Upper lobe of right lung (tissue), 1 donor: ENCODE measurements at places on chromosomes 3 and 15. TPM values are rescaled to one million over a fixed set of nuclear protein-coding genes. Genes with fewer than 3 reads are reported as not detected.
A peak's percentile ranks its signal among the peaks of the same experiment; 100 is the strongest.

The MRAS gene
- 79.4 TPM for total RNA-seq

DNA sequence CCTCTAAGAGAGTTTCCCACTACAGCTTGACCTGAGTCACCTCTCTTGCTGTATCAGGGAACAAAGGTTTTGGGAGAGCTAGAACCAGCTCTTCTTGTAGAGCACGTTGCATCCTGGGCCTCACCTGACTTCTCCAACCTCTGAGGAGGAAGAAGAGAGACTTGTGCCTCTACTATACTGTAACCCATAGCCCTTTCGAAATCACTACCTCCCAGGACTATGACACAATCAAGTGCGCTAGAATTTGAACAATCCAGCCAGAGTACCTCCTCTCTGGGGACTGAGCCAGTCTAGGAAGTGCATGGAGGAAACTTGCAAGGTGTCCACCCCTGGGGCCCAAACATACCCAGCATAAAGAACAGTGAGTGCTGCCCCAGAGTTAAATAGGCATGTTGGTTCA lies 192.8 kb upstream of the BHLHE40 start:
- no peak overlapping the region for H3K4me3 ChIP-seq
- no peak for DNase-seq
- H3K4me1 ChIP-seq, result no peaks in the 10 kb centered on the region
- peaks cover 64% of the 10 kb centered on the region for H3K36me3 ChIP-seq
- H3K27me3 ChIP-seq, result no peaks in the 10 kb centered on the region

The CDC25A gene
- total RNA-seq, result 0.90 TPM

DNA sequence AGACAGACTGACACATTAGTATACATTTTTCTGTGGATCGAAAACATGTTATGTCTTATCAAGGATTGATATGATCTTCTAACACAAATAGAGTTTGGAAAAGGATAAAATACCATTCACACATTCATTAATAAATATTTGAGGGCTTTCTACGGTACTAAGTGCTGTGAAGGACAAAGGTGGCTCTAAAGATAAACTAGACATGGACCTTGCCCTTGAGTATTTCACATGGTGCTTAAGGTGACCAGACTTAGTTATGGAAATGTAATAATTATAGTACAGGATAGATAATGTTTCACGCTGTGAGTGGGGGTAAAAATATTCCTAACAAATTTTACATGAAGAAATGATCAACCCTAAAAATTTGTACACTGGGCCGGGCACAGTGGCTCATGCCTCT lies 3.8 kb upstream of the RAP2B start:
- no peak overlapping the region for H3K4me3 ChIP-seq
- DNase-seq, result no peak
- H3K4me1 ChIP-seq, result no peaks in the 10 kb centered on the region

The RBPMS2 gene
- total RNA-seq, result 4.5 TPM

DNA sequence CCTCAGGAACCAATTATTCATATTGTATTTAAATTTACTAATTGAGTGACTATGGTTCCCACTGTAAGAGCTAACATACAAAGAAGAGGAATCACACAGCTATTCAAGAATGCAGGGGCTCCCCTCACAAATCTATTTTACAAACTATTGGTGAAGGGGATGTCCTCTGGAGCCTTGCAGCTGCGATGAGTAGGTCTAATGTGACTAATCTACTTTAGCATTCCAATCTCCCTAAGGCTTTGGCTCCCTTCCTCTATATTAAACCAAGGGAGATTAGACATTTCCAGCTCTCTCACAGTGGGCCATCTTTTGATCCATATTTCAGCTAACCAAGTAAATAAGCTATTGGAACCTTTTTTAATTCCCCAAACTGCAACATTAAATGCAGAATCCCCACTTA lies 514.2 kb upstream of the BCHE start:
- H3K4me1 ChIP-seq, result no peaks in the 10 kb centered on the region
- H3K36me3 ChIP-seq, result no peaks in the 10 kb centered on the region
- H3K27me3 ChIP-seq, result no peaks in the 10 kb centered on the region
- DNase-seq, result no peak
- no peak overlapping the region for H3K27ac ChIP-seq

- DNase-seq, result no peak
- H3K36me3 ChIP-seq, result no peaks in the 10 kb centered on the region
- no peak overlapping the region for H3K27ac ChIP-seq
- H3K4me3 ChIP-seq, result no peak overlapping the region
- H3K4me1 ChIP-seq, result peaks cover 20% of the 10 kb centered on the region
- H3K27me3 ChIP-seq, result no peaks in the 10 kb centered on the region
Observed at GRCh38 chr3:45054196-45054857, 28.2 kb downstream of the CLEC3B start.

DNA sequence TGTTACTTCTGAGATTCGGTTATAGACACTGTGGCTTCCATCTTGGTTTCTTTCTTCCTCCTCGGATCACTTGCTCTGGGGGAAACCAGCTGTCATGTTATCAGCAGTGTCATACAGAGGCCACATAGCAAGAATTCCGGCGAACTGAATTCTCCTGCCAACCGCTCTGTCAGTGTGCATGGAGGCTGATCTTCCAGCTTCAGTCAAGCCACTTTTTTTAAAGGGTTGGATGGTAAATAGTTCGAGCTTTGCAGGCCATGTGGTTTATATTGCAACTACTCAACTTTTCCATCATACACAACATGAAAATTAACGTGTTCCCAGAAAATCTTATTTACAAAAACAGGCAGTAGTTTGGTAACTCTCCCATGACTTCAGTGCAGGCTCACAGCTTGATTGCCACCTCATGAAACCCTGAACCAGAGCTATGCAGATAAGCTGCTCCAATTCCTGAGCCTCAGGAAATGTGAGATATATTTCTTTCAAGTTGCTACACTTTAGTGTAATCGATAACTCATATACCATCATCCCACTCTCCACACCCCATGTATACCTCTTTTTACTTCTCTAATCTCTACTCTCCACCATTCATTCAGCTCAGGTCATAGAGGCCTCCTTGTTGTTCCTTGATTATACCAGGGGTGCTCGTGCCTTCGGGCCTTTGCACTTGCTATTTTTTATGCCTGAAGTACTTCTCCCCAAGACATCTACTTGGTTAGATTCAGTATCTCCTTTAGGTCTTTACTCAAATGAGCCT lies 7.2 kb downstream of the RPL22L1 start:
- H3K36me3 ChIP-seq, result peaks cover 30% of the 10 kb centered on the region
- no peaks in the 10 kb centered on the region for H3K27me3 ChIP-seq
- H3K4me1 ChIP-seq, result peaks cover 12% of the 10 kb centered on the region
- H3K27ac ChIP-seq, result peak overlapping the region; percentile 15
- DNase-seq, result no peak
- H3K4me3 ChIP-seq, result no peak overlapping the region

DNA sequence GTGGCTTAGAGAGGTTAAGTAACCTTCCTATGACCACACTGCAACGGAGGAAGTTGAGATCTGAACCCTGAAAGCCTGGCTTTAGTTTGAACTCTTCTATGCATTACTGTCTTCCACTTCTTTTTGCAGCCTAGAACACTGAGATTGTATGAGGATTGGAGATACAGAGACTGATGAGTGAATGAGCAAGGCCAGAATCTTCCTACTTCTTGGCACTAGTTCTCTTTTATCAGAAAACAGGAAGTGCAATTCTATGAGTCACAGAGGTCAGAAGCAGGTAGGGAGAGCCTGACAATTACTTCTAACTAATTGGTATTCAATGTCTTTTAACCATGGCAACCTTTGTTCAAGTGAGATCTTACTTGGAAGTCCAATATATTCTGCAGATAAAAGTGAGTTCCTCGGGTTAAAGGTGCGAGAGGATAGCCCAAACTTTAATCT lies 219.0 kb downstream of the SHQ1 start:
- H3K4me3 ChIP-seq, result no peak overlapping the region
- H3K27ac ChIP-seq, result no peak overlapping the region
- H3K4me1 ChIP-seq, result no peaks in the 10 kb centered on the region
- no peaks in the 10 kb centered on the region for H3K36me3 ChIP-seq
- DNase-seq, result no peak

- no peaks in the 10 kb centered on the region for H3K4me1 ChIP-seq
- H3K36me3 ChIP-seq, result no peaks in the 10 kb centered on the region
- H3K4me3 ChIP-seq, result no peak overlapping the region
- no peaks in the 10 kb centered on the region for H3K27me3 ChIP-seq
- no peak for DNase-seq
- H3K27ac ChIP-seq, result no peak overlapping the region
Observed at GRCh38 chr15:89058876-89059405, 29.3 kb upstream of the ABHD2 start.

GRCh38 chr3:3110749-3111361 lies 681 bp upstream of the IL5RA start:
- no peaks in the 10 kb centered on the region for H3K4me1 ChIP-seq
- peak overlapping the region; percentile 61 for H3K27ac ChIP-seq
- no peak for DNase-seq

GRCh38 chr15:93029836-93030429 lies 59.1 kb downstream of the RGMA start:
- H3K27ac ChIP-seq, result peak overlapping the region; percentile 82
- no peak overlapping the region for H3K4me3 ChIP-seq
- no peaks in the 10 kb centered on the region for H3K27me3 ChIP-seq

DNA sequence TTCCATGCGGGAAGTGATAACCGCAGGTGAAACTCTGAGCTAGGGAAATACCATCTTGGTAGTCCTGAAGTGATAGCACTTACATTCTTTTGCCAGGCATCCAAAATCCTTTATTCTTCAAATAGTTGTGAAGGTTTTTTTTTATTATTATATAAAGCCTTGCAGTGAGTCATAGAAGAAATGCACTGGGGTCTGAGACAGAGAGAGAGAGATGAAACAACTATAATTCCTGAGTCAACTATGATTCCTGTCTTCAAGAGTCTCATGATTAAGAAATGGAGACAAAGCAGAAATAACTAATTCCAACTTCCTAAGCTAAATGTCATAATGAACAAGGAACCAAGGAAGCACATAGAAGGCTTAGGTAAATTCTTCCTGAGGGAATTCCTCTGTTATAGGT lies 495.6 kb downstream of the LPP start:
- H3K27ac ChIP-seq, result no peak overlapping the region
- H3K27me3 ChIP-seq, result no peaks in the 10 kb centered on the region
- peaks cover 8% of the 10 kb centered on the region for H3K4me1 ChIP-seq
- H3K4me3 ChIP-seq, result no peak overlapping the region
- H3K36me3 ChIP-seq, result no peaks in the 10 kb centered on the region

DNA sequence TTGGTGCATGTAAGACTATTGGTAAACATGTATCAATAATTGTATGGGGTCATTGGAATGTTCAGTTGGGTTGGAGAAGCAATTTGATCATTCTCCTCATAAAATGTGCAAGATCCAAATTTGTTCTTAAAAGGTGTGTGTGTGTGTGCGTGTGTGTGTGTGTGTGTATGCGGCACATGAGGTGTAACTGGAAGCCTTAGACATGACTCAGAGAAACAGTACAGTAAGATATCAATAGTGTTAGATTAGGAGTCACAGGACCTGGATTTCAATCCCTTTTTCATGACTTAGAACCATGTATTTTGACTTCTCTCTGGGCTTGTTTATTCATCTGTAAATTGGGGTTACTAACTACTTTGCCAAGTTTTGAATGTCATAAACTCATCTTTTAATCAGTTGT lies 38.3 kb downstream of the RSRC1 start:
- no peaks in the 10 kb centered on the region for H3K4me1 ChIP-seq
- H3K36me3 ChIP-seq, result no peaks in the 10 kb centered on the region
- no peak overlapping the region for H3K4me3 ChIP-seq
- no peaks in the 10 kb centered on the region for H3K27me3 ChIP-seq
- no peak overlapping the region for H3K27ac ChIP-seq

DNA sequence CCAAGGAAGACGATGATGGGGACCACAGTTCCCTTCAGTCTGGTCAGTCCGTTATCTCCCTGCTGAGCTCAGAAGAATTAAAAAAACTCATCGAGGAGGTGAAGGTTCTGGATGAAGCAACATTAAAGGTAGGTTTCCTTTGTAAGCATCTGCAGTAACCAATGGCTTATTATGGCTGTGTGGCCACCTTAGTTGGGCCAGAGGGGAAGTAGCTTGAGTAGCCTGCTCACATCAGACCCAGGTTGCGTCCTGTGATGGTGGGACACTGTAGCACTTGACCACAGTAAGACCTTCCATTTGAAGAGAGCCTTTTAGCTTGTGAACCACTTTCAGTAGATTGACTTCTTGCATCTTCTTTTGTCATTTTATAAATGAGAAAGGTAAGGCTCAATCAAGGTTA lies 22.6 kb downstream of the STARD5 start:
- no peaks in the 10 kb centered on the region for H3K27me3 ChIP-seq
- no peak for DNase-seq
- H3K4me1 ChIP-seq, result peaks cover 50% of the 10 kb centered on the region
- H3K4me3 ChIP-seq, result peak overlapping the region; percentile 49

The PTX3 gene
- 7.2 TPM for total RNA-seq
